ENCODE measurements at places on chromosomes 4 and X.

DNA sequence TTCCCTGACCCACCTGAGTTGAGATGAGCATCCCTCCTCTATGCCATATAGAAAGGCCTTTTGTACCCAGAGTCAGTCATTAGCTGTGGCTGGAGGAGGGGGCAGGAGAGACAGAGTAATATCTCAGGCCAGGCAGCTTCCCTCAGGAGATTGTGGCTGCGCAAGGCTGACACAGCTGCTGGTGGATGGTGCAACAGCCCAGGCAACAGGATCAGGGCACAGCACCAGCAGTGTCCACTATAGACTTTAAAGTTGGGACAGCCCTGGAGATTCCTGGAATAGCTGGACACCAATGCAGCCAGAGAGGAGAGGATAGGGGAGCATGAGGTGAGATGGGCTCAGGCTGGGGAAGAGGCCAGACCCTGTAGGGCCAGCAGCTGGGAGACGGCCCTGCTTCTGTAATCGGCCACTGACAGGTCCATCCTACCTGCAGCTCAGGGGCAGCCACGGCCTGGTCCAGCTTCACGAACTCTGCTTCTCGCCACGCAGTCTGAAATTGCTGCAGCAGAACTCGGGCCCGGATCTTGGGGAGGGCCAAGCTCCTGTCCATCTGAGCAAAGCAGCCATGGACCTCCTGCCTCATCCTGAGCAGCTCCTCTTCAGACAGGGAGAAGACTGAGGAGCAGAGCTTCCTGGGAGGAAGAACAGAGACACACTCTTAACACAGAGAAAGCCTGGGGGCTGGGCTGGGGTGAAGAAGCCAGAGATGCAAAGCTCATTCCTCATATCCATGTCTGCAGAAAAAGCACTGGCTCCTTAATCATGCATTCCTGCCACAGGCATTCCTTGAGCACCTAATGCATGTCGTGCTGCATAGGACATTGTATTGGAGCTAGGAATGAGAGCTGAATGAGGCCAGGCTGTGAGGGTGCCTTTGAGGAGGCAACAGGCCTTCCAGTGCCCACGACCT, 90.1 kb downstream of the EVC2 start:
- no peak for DNase-seq

DNA sequence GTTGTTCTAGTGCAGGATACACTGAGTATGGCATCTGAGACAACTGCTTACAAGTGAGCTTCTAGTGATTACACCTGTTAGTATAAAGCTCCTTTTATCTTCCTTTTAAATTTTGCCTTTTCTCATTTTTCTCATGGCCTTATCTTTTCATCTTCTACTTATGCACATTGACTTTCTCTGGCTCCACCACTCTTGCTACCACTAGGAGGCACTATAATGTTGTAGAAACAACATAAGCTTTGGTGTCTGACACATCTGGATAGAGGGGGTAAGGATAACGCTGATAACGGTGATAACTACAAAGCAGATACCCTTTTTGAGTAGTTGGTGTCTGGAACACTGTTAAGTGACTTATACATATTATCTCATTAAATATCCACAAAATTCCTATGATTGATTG, 187.4 kb upstream of the TEX13C start:
- no peak for DNase-seq

- no peak for DNase-seq
These were observed 62.3 kb downstream of the ALG13 start for GRCh38 chrX:111743316-111743715.

GRCh38 chr4:7187168-7187535, 5.2 kb upstream of the SORCS2 start:
- no peak for DNase-seq

DNA sequence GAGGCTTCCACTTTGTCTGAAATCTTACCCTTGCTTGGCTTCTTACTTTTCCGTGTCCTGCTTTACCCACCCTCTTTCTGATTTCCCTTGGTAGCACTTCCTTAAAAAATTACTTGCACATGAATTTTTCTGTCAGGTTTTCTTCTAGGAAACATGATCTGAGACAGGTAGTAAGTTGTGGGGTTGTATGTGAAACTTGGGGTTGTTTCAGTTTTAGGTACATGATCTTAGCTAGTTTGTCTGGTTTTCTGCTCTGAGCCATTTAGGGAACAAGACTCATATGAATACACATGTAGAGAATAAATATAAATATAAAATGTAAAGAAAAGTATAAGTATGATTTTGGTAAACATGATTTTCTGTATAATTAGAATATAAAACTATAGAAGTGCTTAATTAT, 17.4 kb upstream of the ARMCX2 start:
- DNase-seq = no peak

DNA sequence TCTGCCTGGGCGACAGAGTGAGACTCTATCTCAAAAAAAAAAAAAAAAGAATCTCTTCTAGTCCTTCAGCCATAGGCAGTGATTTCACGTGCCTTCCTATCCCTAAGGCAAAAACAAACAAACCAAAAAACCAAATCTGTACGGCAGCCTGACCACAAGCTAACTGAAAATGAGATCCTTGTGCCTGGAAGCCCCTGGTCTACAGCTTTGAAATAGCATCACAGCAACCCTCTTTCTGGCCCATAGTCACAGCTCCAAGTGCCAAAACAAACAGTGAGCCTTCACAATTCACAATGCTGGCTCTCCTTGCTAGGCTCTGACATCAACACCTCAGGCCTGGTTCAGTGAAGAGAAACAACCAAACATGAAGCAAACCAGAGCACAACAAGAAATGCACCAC, 46.1 kb downstream of the TMEM150C start:
- DNase-seq = no peak

GRCh38 chrX:18624599-18624998, 47.3 kb downstream of the RS1 start:
- no peak for DNase-seq

- DNase-seq = peak; percentile 0
These were observed 1174.4 kb upstream of the PCDH10 start for GRCh38 chr4:131974730-131975129.

DNA sequence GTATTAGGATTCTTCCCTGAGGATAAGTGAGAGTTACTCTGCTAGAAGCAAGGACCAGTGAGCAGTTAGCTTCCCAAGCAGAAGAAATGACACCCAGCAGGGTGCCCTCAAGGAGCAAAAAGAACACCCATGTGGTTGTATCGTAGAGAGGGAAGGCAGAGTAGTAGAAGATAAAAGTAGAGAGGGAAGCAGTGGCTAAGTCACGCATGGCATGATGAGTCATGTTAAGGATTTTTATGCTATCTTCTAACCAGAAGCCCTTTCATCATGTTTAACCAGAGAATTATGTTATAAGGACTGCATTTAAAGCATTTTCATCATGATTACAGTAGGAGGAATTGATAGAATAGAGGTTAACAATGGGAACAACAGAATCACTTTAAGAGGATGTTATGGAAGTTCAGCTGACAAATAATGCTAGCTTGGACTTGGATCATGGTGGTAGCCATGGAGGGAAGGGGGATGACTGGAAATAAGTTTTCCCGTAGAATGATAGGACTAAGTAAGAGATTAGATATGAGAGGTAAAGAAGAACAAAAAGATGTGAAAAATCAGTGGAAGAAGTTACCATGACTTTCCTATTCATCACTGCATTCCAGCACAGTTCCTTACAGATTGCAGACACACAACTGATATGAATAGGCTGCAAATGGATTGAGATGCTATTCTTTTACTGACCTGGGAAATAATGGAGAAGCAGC, 383.5 kb upstream of the INTU start:
- no peak for DNase-seq

DNA sequence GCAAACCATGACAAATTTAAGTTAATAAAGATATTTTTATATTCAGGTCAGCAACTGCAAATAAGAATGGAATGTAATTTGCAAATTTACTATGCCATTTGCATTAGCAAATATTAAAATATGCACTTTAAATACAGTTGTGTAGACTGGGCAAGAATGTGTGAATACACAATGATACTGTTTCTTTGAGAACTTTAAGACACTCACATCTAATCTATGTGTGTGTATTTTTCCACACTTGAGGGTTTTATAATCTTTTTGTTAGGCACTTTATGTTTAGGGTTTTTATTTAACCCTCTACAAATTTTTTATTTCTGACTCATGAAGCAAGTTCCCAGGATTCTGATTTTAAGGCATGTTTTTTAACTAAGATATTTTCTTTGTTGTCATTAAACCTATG, 23.9 kb upstream of the NDNF start:
- DNase-seq = no peak

GRCh38 chr4:15793506-15794363, 15.6 kb downstream of the CD38 start:
- no peak for DNase-seq

Data from RWPE1 (cell line).